ENCODE measurements at places on chromosomes 2 and 18. TPM values are rescaled to one million over a fixed set of nuclear protein-coding genes. Genes with fewer than 3 reads are reported as not detected.

Gene CDH2
- 89.2 TPM for total RNA-seq

Gene TNFAIP6
- total RNA-seq: 13.2 TPM

Gene RAMP1
- total RNA-seq: 35.0 TPM

Gene APCDD1
- 3.5 TPM for total RNA-seq

Gene NOSTRIN
- total RNA-seq: 0.43 TPM

Gene PRKAG3
- not detected for total RNA-seq

Gene SNED1
- 6.5 TPM for total RNA-seq

Gene ABCB11
- under 0.01 TPM for total RNA-seq

GRCh38 chr2:8597559-8598225 is 84.2 kb upstream of the ID2 start:
- no peak for DNase-seq

DNA sequence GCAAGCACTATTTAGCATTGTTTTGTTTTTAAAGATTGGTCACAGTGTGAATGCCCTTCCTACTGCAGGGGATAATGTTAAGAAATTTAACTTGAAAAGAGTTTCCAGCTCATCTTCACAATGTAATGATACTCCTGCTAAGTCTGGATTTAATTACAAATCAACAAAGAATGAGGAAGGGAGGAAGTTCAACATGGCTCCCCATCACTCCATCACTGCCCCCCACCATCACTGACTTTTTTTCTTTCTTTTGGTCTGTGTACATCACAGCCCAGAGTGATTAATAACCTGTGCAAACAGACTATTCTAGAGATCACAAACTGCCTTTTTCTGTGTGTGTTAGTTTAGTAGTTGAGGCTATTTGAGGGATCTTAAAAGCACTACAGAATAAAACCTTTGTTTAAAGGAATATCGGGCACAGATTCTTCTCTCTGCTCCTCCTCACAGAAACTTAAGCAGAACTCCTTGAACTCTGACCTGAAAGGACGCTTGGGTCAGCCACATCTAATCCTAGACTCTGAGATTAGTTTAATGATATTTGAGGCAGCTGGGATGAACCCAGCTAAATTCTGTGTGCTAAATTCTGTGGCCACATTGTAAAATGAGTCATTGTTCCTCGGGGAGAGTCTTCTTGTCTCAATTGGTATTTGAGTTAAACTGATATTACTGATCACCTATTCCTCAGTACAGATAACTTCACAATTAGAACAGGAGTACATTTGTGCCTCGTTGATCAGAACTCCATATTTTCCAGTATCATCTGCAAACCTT is 47.8 kb downstream of the SATB2 start:
- peak; percentile 6 for DNase-seq

GRCh38 chr2:125543968-125544514 is 1111.9 kb upstream of the GYPC start:
- no peak for DNase-seq

DNA sequence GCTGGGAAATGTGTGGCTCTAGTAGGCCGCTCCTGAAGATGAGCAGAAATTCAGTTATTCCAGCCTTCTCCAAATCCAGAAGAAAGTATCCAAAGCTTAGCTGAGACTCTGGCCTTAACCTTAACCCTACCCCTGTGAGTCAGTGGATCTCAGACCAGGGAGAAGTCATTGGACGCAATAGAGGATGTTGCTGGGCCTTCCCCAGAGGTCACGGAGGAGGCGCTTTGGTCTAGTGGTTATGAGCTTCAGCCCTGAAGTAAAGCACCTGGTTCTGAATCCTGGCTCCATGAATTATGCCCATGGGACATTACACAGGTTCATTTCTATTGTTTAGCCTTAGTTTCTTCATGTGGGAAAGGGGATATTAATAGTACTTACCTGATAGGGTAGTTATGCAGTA is 24.0 kb downstream of the PKDCC start:
- DNase-seq: peak; percentile 65

DNA sequence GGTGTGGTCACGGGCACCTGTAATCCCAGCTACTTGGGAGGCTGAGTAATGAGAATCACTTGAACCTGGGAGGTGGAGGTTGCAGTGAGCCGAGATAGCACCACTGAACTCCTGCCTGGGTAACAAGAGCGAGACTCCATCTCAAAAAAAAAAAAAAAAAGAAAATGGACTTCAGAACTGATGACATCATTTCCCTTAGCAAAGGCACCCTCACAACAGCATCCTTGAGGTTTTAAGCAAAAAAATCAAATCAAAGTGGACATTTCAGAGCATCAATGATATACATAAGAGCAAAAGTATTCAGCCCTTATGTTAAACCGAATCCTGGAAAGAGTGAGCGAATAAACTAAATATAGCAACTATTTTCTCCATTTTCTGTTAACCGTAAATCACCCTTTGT is 45.3 kb downstream of the EPB41L3 start:
- no peak for DNase-seq

DNA sequence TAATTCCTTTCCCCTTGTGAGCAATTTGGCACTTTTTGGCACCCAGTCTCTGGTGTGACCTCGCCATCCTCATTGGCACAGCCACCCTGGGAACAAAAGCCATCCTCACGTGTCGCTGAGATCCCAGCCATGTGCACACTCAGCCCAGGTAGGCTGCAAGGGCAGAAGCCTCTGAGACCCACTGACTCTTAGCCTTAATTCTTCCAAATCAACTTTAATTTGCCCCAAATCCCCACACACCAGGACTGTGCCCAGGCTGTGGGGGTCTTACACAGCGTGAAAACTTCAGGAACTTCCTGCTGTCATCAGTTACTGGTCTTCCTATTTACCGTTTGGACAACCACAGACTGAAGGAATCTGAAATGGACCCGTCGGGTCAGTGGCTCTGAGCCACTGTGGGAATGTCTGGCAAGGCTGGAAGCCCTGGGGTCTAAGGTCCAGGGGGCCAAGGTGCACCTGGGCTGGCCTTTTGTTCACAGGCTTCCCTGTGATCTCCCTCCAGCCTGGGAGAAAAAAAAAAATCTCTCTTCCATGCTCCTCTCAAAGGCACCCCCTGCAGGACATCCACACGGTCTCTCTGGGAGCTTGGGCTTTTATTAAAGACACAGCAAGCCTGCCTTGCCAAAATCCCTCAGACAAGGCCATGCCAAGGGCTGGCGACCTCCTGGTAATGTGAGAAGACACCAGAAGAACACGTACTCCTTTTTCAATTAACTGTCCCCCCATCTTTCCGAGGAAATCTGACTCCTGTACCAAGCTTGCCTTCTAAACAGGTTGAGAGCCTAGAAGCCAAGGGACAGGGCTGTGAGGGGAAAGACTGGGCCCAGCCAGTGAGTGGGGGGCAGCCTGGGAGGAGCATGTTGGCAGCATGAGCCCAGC is 42.1 kb upstream of the LAPTM4A start:
- DNase-seq: peak; percentile 81

- DNase-seq: peak; percentile 91
Observed at GRCh38 chr18:75209129-75209950, at the start of gene PTGR3. Gene PTGR3 (minus strand): TSS chr18:75209139. CDS start chr18:75209058, 81 bp downstream.

DNA sequence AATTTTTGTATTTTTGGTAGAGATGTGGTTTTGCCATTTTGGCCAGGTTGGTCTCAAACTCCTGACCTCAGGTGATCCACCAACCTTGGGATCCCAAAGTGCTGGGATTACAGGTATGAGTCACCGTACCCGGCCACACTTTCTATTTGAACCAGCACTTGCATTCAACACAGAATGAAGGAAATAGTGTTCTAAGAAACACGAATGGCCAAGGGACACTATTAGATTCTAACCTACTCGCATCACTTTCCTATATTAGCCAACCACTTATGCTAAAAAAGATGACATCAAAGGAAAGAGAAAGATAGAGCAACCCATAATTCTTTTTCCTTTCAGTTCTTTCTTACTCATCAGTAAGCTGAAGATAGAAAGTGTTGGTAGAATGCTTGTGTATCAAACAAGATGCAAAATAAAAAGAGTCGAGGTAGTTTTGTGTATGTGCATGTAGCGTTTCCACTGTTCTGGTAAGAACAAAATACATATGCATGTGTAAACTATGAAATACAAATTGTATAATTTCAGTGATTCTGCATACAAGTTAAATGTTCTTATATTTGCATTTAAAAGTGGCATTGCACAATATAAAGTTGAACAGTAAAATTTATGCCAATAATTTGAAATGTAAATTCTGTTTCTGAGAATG is 247.6 kb downstream of the CDCA7 start:
- no peak for DNase-seq

DNA sequence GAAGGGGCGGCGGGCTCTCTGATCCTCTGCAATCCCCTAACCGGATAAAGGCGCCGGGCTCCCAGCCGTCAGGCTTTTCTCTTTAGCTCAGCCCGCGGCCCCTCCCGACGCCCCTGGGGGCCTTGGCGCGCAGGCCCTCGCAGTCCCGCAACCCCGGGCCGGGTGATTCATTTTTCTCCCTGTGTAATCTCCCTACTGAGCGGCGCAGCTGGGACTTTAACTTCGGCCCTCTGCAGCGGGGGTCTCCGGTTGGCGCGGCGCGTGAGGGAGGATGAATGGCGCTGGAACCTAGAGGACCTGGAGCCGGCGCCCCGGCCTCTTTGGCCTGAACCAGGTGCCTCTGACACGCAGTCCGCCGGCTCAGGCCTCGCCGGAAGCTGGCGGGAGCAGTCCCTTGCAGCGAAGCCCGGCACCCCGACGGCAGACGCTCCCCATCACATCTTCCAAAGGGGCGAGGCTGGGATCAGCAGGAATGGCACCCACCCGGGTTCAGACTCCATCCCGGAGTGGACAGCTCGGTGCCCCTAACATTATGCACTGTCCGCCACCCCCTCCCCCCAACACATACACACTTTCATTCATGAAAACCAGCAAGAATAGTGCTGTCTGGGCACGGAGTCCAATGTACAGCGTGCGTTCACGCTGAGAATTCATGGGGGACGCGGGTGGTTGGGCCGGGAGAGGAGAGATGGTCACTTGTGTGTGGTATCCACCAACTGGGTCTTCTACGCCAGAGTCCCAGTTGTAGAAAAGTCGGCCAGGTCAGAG is 1.2 kb downstream of the CNGA3 start:
- DNase-seq: no peak

DNA sequence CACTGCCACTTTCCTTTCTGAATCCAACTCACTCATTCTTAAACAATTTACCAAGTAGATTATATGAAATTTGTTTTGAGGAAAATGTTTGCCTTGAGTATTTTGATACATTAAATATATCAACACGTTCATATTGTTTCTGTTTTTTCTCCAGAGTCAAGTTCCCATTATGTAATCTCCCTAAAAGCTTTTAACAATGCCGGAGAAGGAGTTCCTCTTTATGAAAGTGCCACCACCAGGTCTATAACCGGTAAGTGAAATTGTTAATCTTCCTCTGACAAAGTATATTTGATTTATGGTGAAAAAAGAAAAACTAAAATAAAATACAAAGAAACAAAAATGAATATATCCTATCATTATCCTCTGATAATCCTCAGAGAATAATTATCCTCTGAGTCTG is 838.6 kb downstream of the MBD2 start:
- DNase-seq: no peak

GRCh38 chr2:39158351-39158750 is 37.5 kb upstream of the SOS1 start:
- DNase-seq: peak; percentile 76

DNA sequence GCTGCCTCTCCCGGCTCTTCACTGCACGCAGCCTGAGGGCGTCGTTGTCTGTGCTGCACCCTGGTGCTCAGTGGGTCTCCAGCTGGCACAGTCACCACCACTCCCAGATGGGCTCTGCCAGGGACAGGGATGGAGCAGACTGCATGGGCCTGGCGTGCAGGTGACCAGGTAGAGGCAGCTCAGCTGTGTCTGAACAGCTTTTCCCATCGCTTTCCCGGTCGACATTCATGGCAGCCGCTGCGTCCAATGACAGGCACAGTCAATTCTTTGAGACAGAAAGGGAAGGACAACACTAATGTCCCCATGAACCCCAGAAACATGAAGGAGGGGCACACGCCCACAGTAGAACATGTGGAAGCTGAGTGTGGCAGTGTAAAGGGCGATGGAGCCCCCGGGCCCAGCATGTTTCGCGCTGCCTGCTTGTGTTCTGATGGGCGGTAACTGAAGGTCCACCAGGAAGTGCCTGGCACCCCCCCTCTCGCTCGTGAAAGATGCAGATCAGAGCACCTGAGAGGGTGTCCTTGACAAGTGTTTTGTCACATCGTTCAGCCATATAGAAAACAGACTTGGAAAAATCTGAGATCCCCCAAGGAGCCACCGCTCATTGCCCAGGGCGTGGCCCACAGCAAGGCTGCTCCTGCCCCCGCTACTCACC is 122.4 kb downstream of the NFATC1 start:
- no peak for DNase-seq

DNA sequence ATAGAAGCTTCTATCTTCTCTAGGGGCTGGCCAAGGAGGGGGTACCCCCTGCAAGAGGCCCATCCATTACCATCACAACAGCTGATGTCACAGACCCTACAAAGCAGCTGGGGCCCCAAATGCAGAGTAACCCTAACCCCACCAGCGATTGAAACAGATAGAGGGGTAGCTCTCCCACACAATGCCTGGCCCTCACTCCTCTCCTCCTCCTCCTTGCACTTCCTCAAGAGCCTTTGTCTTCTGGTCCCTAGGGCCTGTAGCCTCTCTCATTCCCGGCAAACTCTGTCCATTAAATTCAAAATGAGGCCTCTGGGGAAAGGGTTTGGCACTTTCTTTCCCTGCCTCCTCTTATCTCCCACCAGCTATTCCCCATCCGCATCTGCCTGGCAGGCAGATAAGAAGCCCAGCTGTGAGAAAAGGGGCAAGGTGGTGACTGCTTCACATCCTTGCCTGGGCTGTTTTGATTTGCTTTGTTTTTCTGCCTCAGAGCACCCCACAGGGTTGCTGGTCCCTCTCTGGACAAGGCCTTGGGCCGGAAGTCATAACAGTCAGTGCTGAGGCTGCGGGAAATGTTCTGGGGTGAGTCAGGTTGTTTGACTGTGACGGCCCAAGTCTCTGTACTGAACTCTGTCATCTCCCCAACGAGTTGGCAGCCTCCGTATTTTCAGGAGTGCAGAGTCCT is 26.1 kb upstream of the CYP26B1 start:
- no peak for DNase-seq

GRCh38 chr2:121838551-121838950 is 83.1 kb downstream of the TSN start:
- DNase-seq: no peak

DNA sequence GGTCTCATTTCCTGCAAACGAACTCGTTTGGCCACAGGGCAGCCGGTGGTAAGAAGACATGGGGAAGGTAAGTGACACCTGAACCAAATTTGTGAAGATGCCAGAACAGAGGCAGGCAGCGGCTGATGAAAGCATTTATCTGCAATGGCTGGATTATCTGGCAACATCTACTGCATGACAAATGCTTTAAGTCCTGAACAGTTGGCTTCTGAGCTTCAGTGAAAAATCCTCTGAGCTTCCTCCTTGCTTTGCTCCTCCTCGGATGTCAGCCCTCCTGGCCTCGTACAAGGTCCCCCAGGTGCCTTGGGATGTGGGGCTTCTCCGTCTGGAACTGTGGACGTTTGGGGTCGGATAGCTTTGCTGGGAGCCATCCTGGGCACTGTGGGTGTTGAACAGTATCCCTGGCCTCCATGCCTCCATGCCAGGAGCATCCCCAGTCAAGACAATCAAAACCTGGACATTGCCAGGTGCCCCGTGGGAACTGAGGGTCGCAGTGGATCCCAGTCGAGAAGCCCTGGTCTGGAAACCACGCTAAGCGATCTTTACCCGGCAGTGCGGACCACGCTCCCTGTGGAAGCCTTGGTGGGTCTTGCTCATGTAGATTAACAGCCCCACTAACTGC is 49.3 kb downstream of the KCNG2 start:
- no peak for DNase-seq
